Glomerular endothelial cell (primary cell): ENCODE measurements at places on chromosomes 2 and 18. TPM values are rescaled to one million over a fixed set of nuclear protein-coding genes. Genes with fewer than 3 reads are reported as not detected.

Gene CNGA3
- not detected in 2 replicates for total RNA-seq

GRCh38 chr2:43540021-43540779 lies 55.6 kb downstream of the THADA start:
- DNase-seq: no peak

DNA sequence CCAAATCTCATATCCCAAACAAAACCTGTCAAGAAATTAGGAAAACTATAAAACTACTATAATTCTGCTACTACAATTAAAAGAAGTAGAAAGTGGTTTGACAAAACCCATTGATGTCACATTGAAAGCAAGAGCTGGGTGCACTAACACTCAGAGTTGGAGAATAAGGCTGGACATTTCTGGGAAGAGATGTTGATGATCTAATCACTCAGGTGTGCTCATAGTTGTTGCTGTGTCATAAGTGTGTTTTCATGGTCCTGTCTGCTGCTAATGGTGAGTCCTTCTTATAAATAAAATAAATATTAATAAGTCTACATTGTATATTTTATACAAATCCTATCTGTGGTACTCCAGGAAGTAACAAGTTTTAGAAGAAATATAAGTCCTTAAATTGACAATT lies 168.2 kb upstream of the LRP1B start:
- no peak for DNase-seq

GRCh38 chr2:150729495-150729955 lies 242.1 kb upstream of the RND3 start:
- no peak for DNase-seq

- DNase-seq: no peak
These were observed 116.8 kb downstream of the SPTBN1 start for GRCh38 chr2:54572636-54573536.
